ENCODE measurements at places on chromosomes 16 and 17. TPM values are rescaled to one million over a fixed set of nuclear protein-coding genes. Genes with fewer than 3 reads are reported as not detected.
A peak's percentile ranks its signal among the peaks of the same experiment; 100 is the strongest.

Gene KRTAP16-1
- polyA plus RNA-seq: not detected

DNA sequence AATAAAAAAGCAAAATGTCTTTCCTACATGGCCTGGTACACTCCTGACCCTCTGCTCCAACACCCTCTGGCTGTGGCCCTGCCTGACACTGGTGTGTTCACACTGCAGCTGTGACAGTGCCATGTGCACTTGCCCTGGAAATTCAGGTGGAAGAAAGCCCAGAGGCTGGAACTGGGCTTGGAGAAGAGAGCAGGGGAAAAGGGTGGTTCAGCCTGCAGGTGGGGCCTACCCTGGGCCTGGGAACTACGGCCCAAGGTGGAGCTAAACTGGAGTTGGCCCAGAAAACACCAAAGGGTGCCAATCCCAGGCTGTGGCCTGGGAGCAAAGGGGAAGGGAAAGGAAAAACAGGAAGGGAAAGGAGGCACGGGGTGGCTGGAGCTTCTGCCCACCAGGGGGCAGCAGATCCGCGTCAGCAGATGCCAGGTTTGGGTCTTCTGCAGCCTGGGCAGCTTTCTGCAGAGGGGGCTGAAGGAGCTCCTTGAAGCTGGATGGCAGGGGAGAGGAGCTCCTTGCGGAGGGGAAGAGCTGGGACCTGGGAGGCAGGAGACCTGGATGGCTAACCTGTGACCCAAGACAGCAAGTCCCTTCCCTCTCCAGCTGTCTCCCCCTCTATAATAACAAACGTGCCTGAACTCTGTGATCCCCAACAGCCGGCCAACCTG is 15.4 kb upstream of the CTCF start:
- peak; percentile 69 for DNase-seq

Gene WFDC1
- polyA plus RNA-seq: 9.9 TPM

DNA sequence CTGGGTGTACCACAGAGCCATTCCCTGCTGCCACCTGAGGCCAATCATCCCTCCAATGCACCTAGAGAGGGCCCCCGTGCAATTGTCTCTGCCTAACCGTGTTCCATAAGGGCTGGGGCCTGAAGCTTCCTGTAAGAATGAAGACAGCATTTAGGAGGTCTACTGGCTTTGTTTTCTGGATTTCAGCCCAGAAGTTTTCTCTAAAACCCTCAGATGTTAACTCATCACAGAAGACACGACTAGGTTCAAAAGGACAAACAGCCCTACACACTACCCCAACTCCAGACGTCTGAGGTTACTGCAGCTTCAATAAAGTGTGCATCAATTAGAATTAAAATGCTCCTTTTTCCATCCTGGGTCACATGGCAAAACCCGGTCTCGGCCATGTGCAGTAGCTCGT is 10.8 kb upstream of the DRG2 start:
- DNase-seq: peak; percentile 59

DNA sequence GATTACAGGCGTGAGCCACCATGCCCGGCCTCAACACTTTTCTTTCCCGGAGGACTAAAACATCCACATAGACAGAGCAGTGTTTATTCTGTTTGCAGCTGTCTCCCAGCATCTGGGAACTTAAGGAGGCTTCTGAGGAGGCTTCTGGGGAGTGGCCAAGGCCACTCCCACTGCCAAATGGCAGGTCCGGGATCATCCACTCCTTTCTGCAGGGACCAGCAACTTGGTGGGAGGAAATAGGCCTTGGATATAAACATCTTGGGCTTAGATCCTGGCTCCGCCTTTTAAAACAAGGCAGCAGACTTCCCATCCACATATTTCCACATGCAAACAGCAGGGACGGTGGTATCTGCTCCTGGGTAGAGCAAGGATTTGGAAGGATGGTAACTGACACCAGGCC is 14.1 kb upstream of the SPATA32 start:
- DNase-seq: peak; percentile 61

DNA sequence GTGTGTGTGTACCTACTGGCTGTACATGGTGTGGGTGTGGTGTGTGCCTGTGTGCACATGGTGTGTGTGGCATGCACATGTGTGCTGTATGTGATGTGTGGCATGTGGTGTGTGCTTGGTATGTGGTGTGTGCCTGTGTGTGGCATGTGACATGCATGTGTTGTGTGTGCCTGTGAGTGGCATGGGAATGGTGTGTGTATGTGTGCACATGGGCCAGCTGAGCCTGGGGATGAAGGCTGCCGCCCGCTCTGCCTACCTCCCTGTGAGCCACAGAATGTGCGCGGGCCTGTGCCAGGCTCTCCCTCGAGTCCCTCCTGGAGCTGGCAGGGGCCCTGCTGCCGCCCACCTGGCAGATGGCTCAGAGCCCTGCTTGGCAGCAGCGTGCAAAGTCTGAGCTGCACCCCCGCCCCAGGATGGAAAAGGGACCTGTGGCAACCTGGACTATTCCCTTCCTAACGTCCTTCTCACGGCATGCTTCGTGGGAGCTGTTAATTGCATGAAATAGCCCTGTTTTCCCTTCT is 9.3 kb downstream of the PRSS27 start:
- DNase-seq: no peak

DNA sequence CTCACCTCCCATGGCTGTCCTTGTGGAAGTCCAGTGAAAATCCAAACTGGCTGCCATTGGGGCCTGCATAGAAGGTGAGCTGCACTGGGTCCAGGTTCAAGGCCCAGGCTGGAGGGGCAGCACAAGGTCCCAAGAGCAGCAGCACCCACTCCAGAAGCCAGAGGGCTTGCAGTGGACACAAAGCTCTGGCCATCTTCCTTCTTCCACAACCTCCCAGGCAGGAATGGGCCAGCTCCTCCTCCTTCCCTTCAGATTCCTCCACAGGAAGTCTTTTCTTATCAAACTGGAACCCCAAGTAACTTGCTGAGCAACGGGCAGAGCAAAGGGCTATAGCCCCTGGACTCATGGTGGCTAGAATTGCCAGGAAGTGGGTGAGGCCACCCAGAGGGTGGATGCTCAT is at the start of gene ITGA2B:
Gene ITGA2B (minus strand): TSS at position 369 of the 400 bp plus-strand sequence. CDS start 176 bp downstream, at position 193.
- no peak for DNase-seq

- DNase-seq: no peak
Measured at GRCh38 chr17:22310717-22311686, 618.7 kb downstream of the KCNJ18 start.

GRCh38 chr16:9049241-9049640 is 42.2 kb upstream of the HAPSTR1 start:
- DNase-seq: no peak

DNA sequence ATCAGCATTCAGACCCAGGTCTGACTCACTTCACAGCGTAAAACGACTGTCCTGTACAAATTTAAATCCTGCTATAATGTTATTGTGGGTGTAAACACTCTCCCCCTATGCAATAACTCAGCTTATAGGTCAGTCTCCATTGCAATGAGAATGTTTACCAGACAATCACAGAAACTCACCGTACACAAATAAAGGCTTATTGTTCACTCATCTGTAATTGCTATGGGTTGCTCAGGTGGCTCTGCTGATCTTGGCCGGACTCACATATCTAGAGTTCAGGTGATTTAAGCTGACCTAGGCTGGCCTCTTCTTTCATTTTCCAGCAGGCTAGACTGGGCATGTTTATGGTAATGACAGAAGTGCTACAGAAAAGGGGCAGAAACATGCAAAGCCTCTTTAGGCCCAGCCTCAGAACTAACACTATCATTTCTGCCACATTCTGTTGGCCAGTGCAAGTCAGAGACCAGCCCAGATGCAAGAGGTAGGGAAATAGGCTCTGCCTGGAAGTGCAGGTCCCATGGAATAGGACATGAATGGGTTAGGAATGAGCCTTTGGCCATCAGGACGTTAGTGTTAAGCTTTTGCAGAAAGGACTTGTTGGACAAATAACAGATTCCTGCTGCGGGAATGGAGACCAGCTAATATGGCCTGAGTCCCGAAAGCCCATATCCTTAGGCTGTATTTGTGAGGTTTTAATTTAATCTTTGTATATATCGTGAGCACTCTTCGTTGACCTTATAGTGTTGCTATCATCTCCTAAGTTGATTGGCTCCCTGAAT is 44.0 kb downstream of the HLF start:
- DNase-seq: no peak

GRCh38 chr17:37147301-37147812 is 198.6 kb downstream of the AATF start:
- no peak for DNase-seq

Gene GLYR1
- polyA plus RNA-seq: 55.0 TPM

- DNase-seq: no peak
Measured at GRCh38 chr17:80687839-80688238, 143.2 kb downstream of the RPTOR start.

DNA sequence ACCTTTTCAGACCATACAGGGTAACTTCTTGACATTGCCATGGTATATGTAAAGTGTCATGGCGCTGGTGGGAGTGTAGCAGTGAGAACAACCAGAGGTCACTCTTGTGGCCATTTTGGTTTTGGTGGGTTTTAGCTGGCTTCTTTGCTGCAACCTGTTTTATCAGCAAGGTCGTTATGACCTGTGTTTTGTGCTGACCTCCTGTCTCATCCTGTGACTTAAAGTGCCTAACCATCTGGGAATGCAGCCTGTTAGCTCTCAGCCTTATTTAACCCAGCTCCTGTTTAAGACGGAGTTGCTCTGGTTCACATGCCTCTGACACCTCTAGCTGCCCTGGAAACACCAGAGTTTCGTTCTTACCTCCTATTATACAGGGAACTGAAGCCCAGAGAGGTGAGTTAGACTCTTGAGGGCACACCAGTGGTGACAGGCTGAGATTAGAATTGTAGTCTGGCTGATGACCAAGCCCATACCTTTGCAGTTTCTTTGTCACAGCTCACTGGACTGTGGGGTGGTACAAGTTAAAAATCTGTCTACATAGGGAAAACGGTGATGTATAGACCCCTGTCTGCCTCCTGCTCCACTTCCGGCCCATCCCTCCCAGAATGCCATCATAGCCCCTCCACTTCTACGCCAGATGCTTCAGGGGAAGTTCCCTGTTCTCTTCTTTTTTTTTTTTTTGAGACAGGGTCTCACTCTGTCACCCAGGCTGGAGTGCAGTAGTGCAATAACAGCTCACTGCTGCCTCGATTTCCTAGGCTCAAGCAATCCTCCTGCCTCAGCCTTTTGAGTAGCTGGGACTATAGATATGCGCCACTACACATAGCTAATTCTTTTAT is 21.0 kb downstream of the KSR1 start:
- DNase-seq: no peak

- no peak for DNase-seq
Measured at GRCh38 chr17:81256616-81257015, 17.5 kb downstream of the NDUFAF8 start.

DNA sequence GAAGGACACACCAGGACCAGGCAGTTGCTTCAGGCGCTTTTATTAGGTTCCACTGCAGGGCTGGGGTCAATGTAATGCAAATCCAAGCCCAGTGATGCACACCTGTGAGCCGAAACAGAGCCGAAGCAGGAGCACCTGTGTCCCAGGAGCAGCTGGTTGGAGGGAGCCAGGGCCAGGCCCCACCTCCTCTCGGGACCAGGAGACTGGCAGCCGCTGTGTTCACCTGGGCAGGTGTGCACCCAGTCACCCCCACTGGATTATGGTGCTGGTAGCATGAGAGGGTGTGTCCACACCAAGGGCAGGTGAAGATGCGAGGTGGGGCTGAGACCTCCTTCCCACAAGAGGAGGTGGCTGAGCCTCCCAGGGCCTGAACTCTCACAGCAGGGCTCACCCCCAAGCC is 4.7 kb upstream of the FAAP100 start:
- no peak for DNase-seq

GRCh38 chr16:73095885-73096421 is 48.0 kb upstream of the ZFHX3 start:
- DNase-seq: peak; percentile 64

Gene SMPD3
- polyA plus RNA-seq: 1.7 TPM

DNA sequence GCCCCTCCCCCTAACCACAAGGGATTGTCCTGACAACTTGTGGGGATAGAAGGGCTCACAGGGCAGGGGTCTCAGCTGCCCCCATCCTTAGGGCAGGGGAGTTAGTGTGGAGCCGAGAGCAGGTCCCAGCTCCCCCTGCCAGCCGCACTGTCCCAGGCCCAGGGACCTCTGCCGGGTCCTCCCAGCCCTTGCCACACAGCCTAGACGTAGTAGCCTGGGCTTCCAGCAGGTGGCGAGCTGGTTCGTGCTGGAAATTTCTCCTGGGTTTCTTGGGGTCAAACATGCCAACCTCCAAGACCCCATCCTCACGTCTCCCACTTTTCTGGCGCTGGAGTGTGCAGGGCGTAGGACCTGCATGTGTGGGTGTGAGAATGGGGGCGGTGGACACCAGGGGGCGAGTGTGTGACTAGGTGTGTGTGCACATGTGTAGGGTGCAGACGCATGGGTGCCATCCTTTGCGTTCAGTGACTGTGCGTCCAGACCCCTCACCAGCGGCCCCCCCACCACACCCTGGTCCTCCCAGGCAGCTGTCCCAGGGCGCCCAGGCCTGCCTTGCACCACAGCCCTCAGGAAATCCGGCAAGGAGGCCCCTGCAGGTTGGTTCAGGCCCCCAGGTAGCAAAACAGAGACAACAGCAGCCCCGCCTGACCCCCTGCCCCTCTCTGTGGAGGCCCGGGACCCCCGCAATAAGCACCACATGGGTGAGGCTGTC is 29.5 kb downstream of the SBK1 start:
- no peak for DNase-seq

Gene VAT1L
- 0.16 TPM for polyA plus RNA-seq

DNA sequence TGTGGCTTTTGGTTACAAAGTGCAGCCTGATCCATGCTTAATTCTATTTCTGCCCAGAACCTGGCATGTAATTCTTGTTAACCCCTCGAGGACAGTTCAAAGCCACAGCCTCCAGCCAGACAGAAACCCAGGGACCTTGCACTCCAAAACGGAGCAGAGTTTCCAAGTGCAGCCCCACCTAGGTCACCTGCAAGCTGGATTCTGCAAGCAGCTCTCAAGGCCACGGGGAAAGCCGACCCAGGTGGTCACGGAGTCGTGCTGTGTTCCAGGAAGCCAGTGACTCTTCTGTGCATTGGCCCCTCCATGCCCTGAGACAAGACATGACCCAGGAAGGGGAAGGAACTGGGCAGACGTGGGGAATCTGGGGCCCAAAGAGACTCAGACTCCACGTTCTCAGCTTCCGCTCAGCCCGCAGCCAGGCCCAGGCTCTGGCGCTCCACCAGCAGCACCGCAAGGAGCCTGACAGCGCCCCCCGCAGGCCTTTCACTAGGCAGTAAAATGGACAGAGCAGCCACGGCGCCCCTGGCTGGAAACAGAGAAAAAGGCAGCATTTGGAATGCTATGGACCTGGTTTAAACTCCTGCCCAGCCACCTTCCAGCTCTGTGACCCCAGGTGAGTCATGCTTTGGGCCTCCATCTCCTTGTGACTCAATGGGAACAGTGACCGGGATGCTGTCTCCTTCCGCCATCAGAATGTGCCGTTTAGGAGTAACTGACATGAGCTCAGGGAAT is 27.3 kb upstream of the GSG1L start:
- DNase-seq: no peak

Gene RPL26
- polyA plus RNA-seq: 2,820 TPM

- DNase-seq: peak; percentile 34
Measured at GRCh38 chr16:47888142-47888541, 267.7 kb downstream of the ABCC12 start.

DNA sequence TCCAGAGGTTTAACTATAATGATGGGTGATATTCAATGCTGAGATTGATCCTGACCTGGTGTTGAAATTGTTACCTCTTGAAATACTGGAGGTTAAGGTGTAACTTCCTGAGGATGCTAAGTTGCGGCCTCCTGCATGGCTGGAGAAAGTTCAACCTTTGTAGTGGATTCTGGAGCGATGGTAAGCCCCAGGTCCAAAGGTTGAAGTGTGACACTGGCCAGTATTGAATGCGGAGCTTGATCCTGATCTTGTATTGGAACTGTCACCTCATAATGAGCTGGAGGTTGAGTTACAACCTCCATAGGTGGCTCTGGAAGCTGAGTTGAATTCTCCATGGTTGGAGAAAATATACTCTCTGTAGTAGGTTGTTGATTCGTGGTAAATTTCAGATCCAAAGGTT is 17.0 kb downstream of the RDM1 start:
- no peak for DNase-seq

Data from lung (tissue), 17 donors.